Spinal cord (tissue), 10 donors: ENCODE measurements at places on chromosomes 2 and 18.

DNA sequence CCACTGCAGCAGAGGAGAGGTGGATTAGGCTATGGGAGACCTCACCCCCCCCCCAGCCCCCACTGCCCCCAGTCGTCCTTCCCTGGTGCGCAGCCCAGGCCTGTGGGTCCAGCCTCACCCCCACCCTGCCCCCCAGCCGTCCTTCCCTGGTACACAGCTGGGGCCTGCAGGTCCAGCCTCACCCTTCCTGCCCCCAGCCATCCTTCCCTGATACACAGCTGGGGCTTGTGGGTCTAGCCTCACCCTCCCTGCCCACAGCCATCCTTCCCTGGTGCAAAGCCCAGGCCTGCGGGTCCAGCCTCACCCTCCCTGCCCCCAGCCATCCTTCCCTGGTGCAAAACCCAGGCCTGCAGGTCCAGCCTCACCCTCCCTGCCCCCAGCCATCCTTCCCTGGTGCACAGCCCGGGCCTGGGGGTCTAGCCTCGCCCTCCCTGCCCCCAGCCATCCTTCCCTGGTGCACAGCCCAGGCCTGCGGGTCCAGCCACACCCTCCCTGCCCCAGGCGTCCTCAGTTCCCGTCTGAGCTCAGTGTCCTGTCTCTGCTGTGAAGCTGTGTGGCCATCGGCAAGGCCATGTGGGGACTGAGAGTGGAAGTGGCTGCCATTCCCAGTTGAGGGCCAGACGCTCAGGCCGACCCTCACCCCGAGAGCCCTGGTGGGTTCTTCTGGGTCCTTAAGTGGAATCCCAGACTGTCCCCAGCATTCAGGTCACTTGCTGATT, 86.8 kb upstream of the SNTG2 start:
- DNase-seq = no peak

DNA sequence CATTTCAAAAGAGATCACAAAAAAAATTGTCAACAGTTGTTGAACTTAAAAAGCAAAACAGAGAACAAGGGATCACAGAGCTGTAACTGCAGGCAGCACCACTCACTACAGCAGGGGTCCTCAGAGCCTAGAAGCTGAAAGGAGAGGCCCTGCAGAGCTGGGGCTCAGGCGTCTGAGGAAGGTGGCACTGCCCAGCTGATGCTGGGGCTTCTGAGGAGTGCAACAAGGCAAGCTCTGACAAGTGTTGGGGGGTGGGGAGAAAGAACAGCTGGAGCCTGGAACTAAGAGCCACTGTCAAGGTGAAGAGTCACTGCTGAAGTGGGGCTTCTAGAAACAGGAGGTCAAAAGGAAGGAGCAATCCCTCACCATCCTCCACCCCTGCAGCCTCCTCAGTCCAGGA, 46.2 kb downstream of the FTCDNL1 start:
- DNase-seq = no peak

- no peak for DNase-seq
Observed at GRCh38 chr2:89831641-89832498, 1140.4 kb downstream of the RPIA start.

DNA sequence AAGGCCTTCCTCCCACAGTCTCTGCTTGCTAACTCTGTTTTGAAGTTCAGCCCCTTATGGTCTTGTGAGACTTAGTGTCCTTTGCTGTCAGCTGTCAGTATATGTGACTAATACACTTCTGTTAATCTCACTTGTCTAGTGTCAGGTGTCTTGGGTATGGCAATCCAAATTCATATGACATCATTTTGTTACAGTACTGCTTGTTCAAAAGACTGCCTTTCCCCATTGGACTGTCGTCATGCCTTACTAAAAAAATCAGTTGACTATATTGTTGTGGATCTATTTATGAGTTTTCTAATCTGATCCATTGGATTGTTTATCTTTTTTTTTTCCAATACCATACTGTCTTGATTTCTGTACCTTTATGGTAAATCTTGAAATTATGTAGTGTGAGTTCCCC, 611.4 kb upstream of the HS6ST1 start:
- no peak for DNase-seq

- peak; percentile 74 for DNase-seq
Observed at GRCh38 chr2:169734169-169734847, 676 bp downstream of the KLHL23 start.

DNA sequence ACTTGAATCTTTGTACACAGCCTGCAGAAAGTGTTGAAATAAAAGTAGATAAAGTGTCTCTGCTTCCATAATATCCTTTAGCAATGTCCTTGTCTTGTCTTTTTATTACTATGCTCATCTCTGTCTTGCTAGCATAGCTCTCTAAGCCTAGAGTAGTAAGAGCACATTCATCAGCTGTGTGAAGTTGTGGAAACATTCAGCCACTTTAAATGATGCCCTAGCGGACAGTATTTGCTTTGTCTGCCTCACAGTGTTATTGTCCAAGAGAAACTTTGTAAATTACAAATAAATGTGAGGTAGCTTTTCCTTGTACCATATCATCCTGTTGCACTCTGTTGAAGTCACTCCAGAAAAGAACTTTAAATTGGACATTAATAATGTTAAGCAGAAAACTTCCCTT, 60.3 kb upstream of the TTC21B start:
- no peak for DNase-seq

GRCh38 chr2:26442301-26442700, 35.6 kb downstream of the OTOF start:
- no peak for DNase-seq

DNA sequence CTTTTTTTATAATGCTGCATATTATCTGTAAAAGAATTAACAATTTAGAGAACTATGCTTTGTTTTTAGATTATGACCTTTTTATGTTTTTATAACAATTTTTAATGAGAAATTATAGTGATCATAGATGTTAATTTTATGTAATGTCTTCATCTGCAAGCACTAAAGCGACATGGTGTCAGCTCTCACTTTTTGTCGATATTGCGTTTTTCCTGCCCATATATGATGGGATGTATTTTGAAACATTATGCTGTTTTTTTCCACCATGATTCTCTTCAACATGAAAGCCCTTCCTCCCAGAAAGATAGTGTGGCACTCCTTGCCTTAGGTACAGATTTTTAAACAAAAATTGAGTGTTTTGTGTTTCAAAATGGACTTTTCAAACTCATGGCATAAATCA, 104.3 kb downstream of the KCNH7 start:
- DNase-seq = no peak

DNA sequence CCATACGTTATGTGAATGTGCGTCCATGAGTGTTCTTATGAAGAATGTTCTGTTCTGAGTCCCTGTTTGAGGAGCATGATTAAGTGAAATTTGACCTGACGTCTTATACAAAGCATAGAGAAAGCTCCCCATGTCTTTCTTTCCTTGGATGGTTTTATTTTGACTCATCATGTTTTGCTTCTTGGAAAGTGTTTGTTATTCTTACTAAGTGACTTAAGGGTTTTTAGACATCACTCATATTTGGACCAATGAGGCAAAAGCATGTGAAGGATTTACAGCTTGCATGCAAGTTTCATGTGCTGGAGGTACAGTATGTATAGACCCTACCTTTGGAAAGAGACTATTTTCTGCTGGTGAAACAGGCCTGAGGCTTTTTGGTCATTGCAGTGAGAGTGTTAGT, 33.5 kb upstream of the ZEB2 start:
- DNase-seq = no peak

GRCh38 chr2:62382122-62382521, 123.9 kb downstream of the TMEM17 start:
- DNase-seq = no peak

- no peak for DNase-seq
Observed at GRCh38 chr2:196961889-196962288, 35.4 kb upstream of the PGAP1 start.

- DNase-seq = no peak
Observed at GRCh38 chr2:20033322-20033721, 18.1 kb downstream of the LAPTM4A start.

GRCh38 chr2:234438305-234438977, 58.4 kb downstream of the ARL4C start:
- DNase-seq = no peak

- no peak for DNase-seq
Observed at GRCh38 chr2:240259924-240260529, 119.6 kb upstream of the OTOS start.

GRCh38 chr2:176745543-176746200, 466.9 kb upstream of the HNRNPA3 start:
- no peak for DNase-seq

- DNase-seq = no peak
Observed at GRCh38 chr2:230872968-230873660, 8.4 kb downstream of the ITM2C start.

- DNase-seq = no peak
Observed at GRCh38 chr2:169819106-169819505, 5.6 kb downstream of the METTL5 start.

DNA sequence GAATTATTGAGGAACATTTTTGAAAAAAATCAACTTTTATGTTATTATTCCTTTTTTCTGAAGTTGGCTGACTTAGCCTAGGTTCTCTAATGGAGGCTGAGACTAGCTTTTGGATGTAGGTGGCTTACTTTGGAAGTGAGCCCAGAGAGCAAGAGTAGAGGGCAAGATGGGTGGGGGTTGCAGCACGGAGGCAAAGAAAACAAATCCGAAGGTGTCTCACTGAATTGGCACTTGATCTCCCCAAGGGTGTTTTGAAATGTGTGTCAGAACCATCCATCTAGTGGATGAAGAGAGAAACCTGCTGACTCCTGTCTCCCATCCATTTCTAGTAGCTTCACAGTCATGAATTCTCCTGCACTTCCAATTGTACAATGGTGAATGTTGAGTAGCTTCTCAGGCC, 390.7 kb downstream of the TMEM182 start:
- no peak for DNase-seq

DNA sequence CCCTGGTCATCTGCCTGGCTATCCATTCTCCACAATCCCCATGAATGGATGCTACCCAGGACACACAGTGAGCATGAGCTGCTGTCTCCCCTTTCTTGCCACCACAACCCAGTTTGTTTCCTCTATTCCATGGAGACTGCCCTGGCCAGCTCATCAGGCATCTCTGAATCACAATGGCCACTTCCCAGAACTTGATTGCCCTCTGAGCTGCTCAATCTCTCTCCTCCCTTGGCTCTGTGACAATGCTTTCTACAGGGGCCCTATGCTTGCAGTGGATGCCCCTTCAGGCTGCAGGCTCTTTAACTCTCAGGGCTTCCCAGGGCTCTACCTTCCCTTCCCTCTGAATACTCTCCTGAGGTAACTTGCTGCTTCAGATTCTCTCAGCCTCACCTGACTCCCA, 14.4 kb upstream of the SLC4A5 start:
- DNase-seq = no peak

- no peak for DNase-seq
Observed at GRCh38 chr2:224060783-224061482, 21.8 kb upstream of the SERPINE2 start.

DNA sequence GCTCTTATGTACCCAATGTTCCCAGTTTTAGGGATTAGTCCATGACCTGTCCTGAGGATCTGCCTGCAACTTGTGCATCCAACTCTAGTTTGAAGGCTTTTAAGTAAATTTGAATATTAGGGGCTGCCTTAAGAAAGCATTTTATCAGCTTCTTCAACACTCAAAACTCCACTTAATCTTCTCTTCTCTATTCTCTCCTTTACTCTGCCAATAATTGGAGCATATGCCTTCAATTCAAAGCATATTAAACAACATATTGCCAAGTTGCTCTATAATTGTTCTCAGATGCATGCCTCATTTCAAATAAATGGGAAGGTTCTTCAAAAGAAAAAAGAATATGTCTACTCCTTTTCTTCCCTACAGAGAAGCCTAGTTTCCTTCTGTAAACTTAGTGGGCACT, 84.8 kb upstream of the NCKAP5 start:
- no peak for DNase-seq

DNA sequence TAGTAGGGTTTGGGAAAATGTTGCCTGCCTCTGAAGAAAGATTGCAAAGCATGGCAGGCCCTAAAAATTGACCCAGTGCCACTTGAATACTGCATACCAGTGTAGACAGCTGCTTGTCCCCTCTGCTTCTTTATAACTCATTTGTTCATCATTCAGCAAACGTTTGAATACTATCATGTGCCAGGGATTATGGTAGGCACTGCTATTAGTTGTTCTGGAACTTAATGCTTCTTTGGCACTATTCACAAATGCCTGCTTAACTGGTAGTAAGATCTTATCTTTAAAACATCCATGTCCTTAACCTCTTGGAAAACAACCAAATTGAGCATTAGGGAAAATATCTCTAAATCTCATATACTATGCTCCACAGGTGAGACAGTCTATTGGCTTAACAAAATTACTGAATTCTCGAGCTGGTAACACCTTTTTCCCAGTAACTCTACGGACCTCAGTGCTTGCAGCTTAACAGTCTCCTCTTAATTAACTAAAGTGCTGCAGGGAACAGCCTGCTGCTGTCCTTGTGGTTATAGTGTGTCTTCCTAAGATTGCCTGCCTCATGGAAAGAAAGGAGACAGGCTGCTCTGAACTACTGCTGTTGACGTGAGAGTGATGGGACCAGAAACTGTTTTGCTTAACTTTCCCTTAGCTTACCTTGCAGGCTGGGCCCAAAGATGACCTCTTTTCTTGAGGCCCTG, 93.2 kb downstream of the MIB1 start:
- no peak for DNase-seq

- peak; percentile 43 for DNase-seq
Observed at GRCh38 chr2:1940679-1941078, 196.4 kb upstream of the PXDN start.

DNA sequence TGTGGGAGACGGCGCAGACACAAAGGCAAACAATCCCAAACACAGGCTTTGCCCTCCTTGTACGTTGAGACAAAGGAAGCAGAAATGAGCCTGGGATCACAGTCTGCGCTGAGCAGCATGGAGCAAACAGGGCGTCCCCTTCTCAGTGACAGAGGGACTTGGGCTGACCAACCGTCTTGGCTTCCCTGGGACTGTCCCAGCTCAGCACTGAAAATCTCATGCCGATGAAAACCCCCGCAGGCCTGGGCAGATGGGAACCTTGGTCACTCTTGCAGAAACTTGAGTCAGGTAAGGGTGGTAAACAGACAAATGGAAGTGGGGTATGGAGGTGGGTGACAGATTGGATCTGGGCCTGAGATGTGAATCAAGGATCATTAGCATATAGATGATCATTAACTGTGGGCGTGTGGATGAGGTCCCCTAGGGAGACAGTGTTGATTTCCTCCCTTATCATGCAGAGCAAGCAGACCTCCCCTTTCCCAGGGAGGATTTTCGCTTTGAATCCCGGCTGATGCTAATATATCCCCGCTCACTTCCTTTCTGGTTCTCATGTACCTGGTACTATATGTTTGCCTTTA, 19.1 kb upstream of the SH3BP4 start:
- no peak for DNase-seq

GRCh38 chr18:63218472-63218871, 101.1 kb downstream of the BCL2 start:
- no peak for DNase-seq

DNA sequence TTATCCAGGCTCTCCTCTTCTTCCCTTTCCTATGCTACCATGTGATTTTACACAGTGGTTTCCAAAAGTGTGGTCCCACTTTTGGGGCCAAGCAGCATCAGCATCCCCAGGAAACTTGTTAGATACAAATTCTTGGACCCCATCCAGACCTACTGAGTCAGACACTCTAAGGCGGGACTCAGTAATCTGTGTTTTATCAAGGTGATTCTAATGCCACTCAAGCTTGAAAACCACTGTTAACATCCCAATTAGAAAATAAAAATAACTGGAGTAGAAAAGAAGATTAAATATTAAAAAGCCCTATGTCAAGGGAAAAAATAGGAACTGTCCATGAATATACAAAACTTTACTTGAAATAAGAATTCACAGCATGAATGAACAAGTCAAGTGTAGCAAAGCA, 10.8 kb downstream of the DSG2 start:
- DNase-seq = no peak
